T-helper 9 cell (primary cell): ENCODE measurements at places on chromosomes 1 and 21.

- DNase-seq = no peak
These were observed 49.8 kb downstream of the DDR2 start for GRCh38 chr1:162682013-162682419.

GRCh38 chr1:163178628-163179027 is 24.1 kb downstream of the RGS5 start:
- no peak for DNase-seq

- DNase-seq = no peak
These were observed 560.4 kb downstream of the PTBP2 start for GRCh38 chr1:97281962-97282361.

DNA sequence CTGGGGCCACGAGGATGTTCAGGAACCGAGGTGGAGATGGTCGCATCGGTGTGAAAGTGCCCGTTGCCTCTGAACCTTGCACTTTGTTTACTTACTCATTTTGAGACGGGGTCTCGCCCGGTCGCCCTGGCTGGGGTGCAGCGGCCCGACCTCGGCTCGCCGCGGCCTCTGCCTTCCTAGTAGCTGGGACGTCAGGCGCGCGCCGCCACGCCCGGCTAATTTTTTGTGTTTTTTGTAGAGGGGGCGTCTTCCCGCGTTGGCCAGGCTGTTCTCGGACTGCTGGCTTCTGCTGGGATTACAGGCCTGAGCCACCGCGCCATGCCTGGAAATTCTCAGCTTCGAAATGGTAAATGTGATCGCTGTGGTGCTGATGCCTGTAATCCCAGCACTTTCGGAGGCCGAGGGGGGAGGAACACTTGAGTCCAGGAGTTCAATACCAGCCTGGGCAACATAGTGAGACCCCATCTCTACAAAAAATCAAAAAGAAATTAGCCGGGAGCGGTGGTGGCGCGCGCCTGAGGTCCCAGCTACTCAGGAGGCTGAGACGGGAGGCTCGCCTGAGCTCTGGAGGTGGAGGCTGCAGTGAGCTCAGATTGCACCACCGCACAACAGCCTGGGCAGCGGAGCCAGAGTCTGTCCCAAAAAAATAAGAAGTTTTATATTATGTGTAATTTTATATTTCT is 684 bp upstream of the MRPL20 start:
- DNase-seq = peak; percentile 14

DNA sequence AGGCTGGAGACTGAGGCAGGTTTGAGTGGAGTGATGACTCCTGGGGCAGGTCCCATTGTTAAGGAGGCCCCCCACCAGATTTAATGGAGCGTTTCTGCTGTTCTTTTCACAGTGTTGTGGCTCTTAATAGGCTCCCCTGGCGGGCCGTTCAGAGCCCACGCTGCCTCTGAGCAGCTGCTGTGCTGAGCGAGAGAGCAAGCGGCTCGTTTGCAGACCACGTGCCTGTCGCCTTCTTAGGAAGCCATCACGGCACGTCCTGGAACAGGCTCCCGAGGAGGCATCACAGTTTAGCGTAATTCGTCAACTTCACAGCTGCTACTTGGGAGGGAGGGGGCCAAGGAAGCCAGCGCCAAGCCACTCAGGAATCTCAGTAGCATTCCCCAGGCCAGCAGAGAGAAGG is 70.5 kb upstream of the CTTNBP2NL start:
- DNase-seq = no peak

DNA sequence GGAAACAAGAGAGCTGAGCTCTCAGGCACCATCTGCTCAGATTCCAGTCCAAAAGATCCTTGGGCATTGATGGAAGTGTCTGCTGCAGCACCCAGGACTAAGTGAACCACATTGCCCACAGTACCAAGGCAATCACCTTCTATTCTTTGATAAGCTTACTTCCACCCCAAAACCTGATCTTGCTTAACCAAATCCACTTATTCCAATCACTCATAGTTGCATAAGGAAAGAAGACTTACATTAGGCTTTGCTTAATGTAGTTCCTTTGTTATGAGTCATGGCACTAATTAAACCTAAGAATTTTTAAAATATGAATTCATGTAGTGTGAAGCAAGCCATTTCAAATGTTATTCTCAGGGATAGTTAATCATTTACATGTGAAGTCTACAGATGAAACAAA is 84.5 kb downstream of the UCHL5 start:
- DNase-seq = no peak

- DNase-seq = no peak
These were observed 28.9 kb upstream of the HPDL start for GRCh38 chr1:45297666-45298356.

GRCh38 chr1:90613371-90613770 is 103.7 kb downstream of the BARHL2 start:
- no peak for DNase-seq

GRCh38 chr1:232596666-232597303 is 33.1 kb downstream of the SIPA1L2 start:
- no peak for DNase-seq

DNA sequence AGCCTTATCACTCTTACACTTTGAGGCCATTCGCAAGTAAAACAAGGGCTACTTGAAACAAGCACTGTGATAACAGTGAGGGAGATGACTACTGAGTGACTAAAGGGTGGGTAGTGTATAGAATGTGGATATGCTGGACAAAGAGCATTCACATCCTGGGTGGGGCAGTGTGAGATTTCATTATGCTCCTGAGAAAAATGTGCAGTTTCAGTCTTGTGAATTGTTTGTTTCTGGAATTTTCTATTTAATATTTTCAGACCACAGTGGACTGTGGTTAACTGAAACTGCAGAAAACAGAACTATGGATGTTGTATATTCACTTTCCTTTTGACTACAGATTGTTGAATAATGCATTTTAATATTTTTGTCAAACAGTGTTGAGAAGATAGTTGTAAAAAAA is 25.1 kb upstream of the B3GALT2 start:
- DNase-seq = no peak

- peak; percentile 65 for DNase-seq
These were observed 113.5 kb downstream of the PRDM2 start for GRCh38 chr1:13813398-13814012.

DNA sequence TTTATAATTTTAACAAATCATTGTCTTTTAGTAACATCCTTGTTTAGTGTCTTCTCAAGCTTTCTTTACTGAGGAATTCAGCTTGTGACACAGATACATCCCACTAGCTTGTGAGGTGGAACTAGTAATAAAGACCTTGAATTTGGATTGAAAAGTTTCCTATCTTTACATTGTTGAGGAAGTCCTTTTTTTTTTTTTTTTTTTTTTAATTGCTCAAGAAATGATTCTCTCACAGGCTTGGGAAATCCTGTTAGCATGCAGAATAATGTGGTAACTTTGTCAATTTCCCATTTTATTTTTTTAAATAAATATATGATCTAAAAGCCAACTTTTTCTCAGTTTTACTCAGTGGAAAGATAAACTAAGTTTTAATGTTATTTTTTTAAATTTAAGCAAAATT is 15.8 kb downstream of the DENND2D start:
- no peak for DNase-seq

- no peak for DNase-seq
These were observed 132.0 kb upstream of the CTTNBP2NL start for GRCh38 chr1:112264010-112264409.

DNA sequence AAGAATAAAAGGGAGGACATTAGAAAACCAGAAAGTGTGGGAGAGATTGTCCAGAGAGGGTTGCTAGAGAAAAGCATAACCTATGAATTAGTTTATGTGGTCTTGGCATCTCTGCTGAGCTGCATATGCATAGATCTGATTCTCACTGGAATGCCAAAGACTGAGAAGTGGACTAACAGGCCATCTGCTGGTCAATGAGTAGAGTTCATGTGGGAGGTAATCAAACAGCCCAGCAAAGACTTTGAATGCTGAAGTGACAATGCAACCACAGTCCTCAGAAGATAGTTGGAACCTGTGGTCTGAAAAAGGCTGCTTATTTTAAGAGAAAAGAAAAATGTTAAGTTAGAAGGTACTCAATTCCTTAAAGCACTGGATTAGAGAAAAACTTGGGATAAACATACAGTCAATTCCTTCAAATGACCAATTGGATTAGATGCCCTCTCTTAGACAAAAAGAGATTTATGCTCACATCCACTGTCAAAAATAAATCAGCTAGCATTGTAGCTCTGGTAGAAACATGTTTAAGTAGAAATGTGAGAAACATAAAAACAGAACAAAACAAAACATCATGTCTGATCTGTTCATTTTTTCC is 382.8 kb downstream of the AMY1C start:
- DNase-seq = no peak

- no peak for DNase-seq
These were observed 73.1 kb downstream of the GPR88 start for GRCh38 chr1:100611086-100611485.

GRCh38 chr1:14443164-14443787 is 155.2 kb upstream of the KAZN start:
- DNase-seq = no peak

DNA sequence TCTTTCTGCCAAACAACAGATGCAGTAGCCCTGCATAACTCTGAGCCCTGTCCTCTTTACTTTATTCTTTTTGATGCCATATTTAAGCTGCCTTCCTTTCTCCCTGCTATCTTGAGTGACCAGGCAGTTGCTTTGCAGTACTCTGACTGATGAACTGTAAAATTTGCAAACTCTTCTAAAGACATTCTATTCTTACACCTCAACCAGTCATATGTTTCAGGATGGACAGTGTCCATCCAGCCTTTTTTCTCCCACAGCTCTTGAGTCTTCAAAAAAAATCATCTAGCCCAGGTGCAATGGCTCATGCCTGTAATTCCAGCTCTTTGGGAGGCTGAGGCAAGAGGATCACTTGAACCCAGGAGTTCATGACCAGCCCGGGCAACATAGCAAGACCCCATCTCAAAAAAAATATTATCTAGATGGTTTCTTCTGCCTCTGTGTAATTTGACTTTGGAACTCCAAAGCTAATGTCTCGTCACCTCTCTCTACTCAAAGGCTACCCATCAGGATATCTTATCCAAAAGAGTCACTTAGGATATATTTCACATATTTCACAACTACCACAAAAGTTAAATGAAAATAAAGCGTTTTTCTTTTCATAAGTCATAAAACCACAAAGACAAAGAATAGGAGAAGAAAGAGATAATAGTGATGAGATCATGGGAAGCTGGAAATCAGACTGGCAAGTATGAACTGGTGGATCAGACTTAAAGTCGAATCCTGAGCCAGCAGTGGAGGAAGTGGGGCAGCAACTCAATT is 54.6 kb upstream of the IPO9 start:
- DNase-seq = no peak

DNA sequence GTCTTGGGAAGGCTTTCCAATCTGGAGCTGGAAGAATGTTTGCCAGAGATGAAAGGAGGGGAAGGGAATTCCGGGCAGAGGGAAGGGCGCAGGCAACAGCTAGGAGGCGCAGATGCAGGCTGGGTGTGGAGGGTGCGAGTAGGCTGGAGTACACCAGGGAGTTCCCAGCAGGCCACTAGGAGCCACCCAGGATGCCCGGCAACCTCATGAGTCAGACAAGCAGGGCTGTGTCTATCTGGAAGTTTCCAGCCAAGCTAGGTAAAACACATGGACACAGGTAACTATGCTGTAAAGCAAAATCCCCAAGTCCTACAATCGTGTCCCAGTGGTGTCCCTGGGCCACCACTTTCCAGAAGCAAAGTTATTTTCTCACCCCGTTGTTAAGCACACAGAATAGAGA is 990 bp upstream of the NBL1 start:
- no peak for DNase-seq

GRCh38 chr1:97791251-97791650 is 129.6 kb downstream of the DPYD start:
- DNase-seq = no peak

DNA sequence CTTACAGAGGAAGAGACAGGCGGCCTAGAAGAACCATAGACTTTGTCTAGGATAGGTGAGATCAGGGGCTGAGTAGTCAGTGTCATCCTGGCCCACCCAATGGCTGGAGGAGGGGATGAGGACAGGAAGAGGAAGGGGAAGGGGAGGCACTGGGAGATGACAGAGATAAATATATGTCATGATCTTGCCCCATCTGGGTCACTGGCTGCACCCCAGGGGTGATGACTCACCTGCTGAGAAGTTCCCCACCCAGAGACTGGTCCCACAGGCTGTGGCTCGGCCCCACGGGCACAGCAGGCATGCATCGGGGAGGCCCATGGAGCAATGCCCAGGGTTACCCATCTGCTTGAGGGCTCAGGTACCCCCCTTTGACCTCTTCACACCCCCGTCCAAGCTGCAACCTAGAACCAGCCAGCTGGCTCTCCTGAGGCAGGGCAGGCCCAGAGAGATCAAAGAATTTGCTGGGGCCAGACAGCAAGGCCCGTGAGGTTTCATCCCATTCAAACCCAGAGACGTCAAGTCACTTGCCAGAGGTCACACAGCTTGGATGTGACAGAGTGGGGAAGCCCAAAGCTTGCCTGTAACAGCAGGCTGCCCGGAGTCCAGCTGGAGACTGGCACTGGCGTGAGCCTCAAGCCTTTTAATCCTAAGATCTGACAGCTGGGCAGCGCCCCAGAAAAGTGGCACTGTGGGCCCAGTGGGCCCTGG is 34.7 kb upstream of the CASZ1 start:
- no peak for DNase-seq

- DNase-seq = no peak
These were observed 18.0 kb downstream of the DUSP10 start for GRCh38 chr1:221723848-221724236.

DNA sequence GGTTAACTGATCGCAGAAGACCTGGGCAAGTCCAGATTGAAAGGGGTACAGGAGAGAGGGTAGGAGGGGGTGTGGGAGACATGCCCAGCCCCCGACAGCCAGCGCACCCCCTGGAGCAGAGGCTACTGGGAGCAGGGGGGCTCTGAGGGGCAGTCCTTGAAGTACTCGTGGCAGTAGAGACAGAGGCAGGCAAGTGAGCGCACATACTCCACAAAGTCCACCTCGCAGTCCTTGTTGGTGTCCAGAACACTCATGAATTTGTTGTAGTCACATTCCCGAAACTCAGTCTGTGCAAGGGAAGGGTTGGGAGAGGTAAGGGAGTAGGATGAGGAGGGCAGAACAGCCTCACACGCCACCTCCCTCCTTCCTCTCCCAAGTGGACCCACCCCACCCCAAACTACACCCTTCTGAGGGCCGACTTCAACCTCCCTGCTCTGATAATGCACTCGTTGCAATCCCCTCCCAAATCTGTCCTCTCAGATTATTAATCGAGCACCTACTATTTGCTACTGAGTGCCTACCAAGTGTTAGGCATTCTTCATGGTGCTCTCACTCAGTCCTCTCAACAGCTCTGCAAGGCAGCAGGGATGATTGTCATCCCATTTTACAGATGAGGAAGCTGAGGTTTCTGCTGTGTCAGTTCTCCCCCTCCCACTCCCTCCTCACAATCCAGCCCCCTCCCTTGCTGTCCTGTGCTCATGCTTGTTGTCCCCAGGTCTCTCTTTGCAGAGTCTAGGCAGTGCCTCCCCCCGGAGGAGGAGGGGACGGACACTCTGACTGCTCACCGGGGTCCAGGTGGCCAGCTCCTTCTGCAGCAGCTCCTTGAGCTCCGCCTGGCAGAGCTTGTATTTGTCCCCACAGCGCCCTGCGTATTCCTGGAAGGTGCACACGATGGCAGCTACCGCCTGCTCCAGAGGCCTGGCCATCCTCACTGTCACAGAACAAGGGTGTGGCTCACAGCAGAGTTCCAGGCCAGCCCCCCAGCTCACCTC is 1.2 kb downstream of the S100A3 start:
- DNase-seq = no peak
